ENCODE measurements at places on chromosomes 11 and 22.

DNA sequence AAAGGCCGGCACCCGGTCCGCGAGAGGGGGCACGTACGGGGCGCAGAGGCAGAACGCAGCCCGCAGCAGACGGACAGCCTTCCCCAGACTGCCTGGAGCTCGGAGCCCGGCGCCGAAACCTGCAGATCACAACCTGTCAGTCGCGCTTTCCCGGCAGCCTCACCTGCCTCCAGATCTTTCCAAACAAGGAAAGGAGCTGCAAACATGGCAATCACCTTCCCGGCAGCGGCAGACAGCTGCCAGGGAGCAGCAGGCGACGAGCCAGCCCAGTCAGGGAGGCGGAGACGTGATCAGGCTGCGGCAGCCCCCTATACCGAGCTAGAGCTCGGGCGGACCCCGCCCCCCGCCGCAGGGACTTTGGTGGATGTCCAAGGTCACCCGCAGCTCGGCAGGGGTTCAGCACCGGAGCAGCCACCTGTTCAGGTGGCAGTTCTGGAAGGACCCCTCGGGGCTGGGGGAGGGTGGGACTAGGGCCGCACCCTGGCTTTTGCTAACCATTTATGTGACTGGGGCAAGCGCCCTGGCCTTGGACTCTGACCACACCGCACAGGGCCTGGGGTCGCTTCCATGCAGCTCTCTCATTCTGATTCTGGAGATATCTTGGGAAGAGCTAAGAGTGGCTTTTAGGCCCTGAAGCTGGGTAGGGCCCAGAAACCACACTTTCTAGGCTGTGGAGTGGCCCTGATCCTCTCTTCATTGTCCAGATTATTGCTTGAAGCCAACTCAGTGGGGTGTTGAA lies 143.8 kb downstream of the NECTIN1 start:
- peak; percentile 74 for DNase-seq

DNA sequence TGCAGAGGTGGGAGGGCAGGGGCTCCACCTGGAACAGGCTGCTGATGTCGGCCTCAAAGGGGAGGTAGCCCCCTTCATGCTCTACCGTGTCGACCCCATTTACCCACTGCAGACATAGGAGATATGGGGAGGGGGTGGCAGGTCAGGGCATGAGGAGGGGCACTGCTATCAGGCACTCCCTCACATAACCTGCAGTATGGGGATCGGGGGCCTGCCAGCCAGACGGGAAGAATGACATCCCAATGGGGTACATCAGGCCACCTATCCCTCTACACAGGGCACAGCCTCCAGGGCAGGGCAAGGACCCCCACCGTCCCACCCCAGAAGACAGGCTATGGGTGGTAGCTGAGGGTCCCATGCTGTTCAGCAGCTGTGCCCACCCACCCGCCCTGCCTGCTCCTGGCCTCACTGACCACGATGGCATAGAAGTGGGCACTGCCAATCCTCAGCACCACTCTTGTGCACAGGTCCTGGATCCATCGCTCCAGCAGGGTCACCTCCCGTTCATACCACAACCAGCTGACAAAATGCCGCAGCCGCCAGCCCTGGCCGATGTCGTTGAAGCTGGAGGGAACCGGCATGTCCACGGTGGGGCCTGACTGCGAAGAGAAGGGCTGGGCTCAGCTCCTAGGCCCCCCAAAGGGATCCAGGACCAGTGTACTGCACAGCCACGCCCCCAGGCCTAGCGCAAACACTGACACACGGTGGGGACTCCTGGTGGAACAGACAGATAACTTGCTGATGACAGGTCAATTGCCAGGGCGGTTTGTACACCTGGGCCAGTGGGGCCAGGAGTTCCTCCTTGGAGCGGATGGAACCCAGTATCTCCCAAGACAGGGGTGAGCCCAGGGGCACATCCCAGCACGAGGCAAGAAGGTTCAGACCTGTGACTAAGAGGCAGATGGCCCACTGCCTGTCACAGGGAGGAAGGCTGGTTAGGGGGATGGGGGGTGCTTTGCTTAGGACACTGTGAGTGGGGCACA lies 24.1 kb downstream of the RGL4 start:
- DNase-seq: no peak

GRCh38 chr11:47864901-47865300 lies 16.8 kb upstream of the NUP160 start:
- no peak for DNase-seq

GRCh38 chr11:11036848-11037732 lies 179.2 kb upstream of the ZBED5 start:
- DNase-seq: peak; percentile 93

GRCh38 chr11:64252003-64252872 lies 908 bp downstream of the PLCB3 start:
- peak; percentile 64 for DNase-seq

- DNase-seq: no peak
Observed at GRCh38 chr11:19931141-19931770, 218.6 kb downstream of the NAV2 start.

- no peak for DNase-seq
Observed at GRCh38 chr11:70522309-70522592, 123.9 kb downstream of the CTTN start.

- DNase-seq: no peak
Observed at GRCh38 chr11:95465887-95466286, 234.9 kb upstream of the SESN3 start.

- peak; percentile 71 for DNase-seq
Observed at GRCh38 chr11:90558328-90558865, 335.5 kb upstream of the CHORDC1 start.

GRCh38 chr11:16669799-16670415 lies 68.5 kb upstream of the C11orf58 start:
- DNase-seq: peak; percentile 35

GRCh38 chr11:128625326-128625725 lies 38.0 kb upstream of the ETS1 start:
- no peak for DNase-seq

- no peak for DNase-seq
Observed at GRCh38 chr11:118223570-118223969, 1.2 kb downstream of the JAML start.

DNA sequence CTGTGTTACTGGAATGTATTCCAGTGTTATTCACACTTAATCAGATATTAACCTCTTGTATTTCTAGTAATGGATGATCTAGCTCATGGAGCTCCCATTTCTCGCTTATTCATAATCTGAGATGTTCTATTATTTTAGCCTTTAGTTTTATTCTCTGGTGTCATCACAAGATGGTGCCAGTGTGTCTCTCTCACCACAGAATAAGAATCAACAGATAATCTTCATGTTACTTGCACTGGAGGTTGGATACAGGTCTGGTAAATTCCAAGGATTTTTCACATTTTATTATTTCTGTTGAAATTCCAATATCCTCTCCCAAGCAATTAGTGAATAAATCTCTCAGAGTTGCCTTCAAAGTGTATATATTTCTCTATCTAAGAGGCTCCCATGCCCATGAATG lies 74.6 kb downstream of the CASP12 start:
- no peak for DNase-seq

DNA sequence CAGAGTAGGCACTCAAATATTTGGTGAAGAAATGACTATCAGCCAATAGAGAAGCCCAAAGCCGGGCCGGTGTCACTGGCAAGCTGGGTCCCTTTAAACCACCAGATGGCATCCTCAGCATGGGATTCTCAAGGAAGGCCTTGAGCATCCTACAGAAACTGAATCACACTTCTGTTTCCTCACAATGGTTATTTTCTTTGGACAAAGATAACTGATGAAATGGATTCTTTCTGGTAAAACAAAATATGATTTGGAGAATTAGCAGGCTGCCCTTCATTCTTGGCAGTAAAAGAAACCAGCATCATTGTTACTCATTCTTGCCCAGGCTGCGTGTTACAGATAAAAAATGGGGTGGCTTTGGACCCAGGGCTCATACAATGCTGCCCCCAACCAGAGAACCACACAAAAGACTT lies 30.3 kb upstream of the ASPHD2 start:
- DNase-seq: peak; percentile 44

GRCh38 chr11:107494055-107494454 lies 36.4 kb upstream of the CWF19L2 start:
- no peak for DNase-seq

DNA sequence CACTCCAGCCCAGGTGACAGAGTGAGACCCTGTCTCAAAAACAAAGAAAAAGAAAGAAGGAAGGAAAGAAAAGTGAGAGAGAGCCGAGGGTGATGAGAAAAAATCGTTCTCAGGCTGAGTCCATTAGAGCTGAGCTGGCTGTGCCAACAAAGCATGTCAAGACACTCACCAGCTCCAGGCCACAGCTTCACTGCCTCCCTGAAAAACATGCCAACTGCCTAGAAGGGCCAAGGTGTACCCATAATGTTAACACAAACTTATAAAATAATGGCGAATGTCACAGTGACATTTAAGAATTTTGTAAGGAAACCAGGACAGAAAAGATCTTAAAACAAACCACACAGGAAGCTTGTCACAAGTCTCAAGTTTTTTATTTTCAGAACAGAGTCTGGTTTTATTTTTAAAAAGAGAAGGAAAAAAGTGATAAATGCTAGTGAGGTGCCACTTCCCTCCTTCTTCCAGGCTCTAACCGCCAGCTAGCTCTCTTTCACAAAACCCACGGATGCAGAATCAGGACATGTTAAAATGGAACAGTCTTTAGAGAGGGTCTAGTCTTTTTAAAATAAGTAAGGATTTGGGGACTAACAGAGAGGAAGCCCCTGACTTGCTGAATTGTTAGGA lies 5.1 kb downstream of the TMEM121B start:
- no peak for DNase-seq

DNA sequence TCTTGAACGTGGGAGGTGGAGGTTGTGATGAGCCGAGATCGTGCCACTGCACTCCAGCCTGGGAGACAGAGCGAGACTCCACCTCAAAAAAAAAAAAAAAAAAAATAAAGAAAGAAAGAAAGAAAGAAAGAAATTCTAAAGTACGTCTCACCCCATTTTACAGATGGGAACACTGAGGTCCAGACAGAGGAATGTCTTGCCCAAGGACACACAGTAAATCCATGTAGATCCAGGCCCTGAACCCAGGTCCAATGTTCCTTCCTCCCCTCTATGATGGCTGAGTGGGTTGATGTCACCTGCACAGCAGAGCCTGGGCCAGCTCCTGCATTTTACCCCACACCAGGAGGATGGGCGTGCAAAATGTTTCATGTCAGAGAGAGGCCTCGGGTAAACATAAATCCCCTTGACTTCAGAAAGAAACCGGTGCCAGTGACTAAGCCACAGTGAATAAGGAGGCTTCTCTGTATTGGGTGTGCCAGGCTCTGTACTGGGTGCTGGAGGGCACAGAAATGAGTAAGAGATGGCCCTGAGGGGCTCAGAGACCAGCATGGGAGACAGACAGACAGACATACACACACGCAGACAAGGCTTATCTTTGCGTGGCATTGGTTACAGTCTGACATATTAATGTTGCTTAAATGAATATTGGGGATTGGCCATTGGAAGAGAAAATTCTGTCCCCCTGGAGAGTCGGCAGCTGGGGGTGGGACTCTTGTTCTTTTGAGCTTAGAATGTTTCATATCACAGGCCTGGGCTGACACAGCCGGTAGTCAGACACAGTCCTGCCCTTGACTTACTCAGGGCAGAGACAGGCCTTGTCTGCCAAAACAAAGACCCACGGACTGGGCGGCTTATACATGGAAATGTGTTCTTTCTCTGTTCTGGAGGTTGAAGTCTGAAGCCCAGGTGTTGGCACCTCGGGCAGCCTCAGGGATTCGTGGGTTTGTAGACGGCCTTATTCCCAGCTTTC lies 105.4 kb downstream of the MIAT start:
- peak; percentile 2 for DNase-seq

DNA sequence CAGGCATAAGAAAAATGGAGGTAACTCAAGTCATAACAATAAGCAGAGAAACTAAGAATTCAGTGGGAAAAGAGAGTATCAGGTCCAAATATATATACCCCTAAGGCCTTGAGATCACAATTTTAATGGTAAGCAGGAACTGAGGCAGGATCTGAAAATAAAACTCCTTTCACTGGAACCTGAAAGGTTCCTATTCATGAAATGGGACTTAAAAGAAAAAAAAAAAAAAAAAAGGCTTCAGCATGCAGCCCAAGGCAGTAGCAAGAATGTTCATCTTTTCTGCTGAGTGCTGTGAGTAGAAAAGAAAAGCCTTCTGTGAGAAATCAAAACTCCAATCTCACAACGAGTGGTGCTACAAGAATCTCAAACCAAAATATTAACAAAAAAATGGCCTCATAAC lies 75.3 kb downstream of the DLG2 start:
- no peak for DNase-seq

- no peak for DNase-seq
Observed at GRCh38 chr11:22903782-22904181, 43.5 kb upstream of the CCDC179 start.

DNA sequence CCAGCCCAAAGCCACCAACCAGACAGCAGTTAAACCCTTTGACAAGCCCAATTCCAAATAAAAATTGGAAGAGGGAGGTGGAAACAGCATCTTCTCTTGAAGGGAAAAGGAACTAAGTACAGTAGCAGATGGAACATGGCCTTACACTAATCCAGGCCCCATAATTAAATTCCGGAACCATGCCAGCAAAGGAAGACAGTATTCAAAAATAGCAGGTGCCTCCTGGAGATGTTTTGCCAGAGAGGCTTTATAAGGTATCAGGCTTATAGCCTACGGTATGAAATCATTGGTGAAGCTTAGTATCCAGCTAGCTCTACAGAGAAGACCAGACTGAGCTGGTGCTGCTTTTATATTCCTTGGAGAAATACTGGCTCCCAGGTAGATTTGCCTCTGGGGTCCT lies 344.1 kb upstream of the API5 start:
- DNase-seq: no peak

GRCh38 chr11:35112056-35112845 lies 26.7 kb upstream of the CD44 start:
- no peak for DNase-seq

DNA sequence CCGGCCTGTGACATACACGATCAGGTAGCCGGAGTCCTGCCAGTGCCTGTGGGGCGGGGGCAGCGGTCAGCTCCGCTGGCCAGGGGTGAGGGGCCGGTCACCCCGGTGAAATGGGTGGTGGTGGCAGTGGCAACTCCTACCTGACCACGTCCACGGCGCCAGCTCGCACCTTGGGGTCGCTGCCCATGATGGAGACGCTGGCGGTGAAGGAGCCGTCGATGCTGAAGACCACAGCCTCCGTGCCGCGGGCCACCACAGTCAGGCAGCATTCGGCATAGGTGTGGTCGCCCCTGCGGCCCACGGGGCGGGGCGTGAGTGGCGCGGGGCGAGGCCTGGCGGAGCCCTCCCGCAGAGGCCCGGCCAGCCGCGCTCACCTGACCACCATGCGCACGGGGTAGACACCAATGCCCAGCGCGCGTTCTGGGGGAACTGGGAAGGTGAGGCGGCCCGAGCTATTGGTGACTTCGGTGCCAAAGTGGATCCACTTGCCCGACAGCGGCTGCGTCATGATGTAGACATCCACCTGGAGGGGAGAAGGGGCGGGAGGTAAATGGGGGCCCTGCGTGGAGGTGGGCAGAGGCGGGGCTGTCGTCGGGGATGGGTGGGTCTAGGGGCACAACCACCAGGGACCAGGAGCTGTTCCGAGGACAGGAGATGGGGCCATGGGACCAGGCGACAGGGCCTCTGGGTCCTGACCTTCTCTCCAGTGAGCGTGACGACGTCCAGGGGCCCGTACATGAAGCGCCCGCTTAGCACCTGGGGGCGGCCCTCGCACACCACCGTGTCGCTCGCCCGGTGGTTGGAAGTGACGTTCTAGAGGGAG lies 10.9 kb downstream of the AIP start:
- DNase-seq: no peak

All from DMS53 (cell line).